ENCODE measurements at places on chromosomes 16 and 17. TPM values are rescaled to one million over a fixed set of nuclear protein-coding genes. Genes with fewer than 3 reads are reported as not detected.

G6PC1 gene
- not detected for total RNA-seq

RAMP2 gene
- total RNA-seq = not detected

CES3 gene
- total RNA-seq = 1.3 TPM

HSD17B1 gene
- total RNA-seq = 0.90 TPM

GRAPL gene
- total RNA-seq = 17.5 TPM

KCNH6 gene
- not detected for total RNA-seq

DPEP2NB gene
- not detected for total RNA-seq

EPX gene
- total RNA-seq = not detected

HIC1 gene
- 8.1 TPM for total RNA-seq

- no peak overlapping the region for H3K4me3 ChIP-seq
- DNase-seq = no peak
Observed at GRCh38 chr17:68693466-68693865, 92.3 kb upstream of the FAM20A start.

GRCh38 chr16:89708481-89708931 is 7.0 kb upstream of the SPATA2L start:
- no peaks in the 10 kb centered on the region for H3K27me3 ChIP-seq
- H3K36me3 ChIP-seq = no peaks in the 10 kb centered on the region
- no peak overlapping the region for H3K4me3 ChIP-seq
- H3K4me1 ChIP-seq = peaks cover 5% of the 10 kb centered on the region
- no peak overlapping the region for H3K27ac ChIP-seq

DNA sequence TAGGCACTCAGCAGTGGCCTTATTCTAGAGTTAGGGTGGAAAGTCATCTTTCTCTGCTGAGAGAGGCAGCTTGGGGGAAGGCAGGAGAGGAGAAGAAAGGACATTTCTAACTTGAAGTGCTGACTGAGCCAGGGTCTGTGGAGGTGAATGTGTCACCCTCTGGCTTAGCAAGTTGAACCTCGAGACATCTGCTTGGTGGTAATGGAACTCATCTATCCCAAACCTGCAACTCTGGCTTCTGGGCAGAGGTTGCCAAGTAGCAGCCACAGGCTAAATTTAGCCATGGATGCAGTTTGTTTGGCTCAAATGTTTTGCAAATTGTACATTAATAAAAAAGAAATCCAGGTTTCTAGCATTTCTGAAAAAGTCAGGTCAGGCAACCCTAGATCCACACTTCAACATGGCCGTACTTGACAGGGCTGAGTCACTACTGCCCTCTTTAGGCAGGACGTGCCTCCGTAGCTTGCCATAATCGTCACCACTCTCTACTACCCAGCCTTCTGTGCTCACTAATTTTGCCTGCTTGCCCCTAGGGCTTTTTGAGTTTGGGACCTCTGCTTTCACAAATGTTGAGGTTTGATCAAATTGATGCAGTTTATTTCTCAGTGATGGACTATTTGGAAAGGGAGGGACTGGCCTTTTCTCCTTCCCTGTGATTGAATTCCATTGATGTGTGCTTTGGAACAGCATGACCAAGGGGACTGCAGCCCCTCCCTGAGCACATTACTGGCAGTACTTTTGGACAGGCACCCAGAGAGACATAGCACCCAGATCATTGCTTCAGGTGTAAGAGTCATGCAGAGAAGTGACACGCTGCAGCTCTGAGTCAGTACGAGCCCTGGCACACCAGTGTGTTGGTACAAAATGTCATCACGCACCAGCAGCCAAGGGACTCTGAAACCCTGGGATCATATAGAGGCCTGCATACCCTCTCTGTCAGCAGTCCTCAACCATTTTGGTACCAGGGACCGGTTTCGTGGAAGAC is 5.2 kb downstream of the CDH13 start:
- peaks cover 5% of the 10 kb centered on the region for H3K36me3 ChIP-seq
- peaks cover 40% of the 10 kb centered on the region for H3K27me3 ChIP-seq
- H3K4me1 ChIP-seq = peaks cover 9% of the 10 kb centered on the region
- no peak for DNase-seq

DNA sequence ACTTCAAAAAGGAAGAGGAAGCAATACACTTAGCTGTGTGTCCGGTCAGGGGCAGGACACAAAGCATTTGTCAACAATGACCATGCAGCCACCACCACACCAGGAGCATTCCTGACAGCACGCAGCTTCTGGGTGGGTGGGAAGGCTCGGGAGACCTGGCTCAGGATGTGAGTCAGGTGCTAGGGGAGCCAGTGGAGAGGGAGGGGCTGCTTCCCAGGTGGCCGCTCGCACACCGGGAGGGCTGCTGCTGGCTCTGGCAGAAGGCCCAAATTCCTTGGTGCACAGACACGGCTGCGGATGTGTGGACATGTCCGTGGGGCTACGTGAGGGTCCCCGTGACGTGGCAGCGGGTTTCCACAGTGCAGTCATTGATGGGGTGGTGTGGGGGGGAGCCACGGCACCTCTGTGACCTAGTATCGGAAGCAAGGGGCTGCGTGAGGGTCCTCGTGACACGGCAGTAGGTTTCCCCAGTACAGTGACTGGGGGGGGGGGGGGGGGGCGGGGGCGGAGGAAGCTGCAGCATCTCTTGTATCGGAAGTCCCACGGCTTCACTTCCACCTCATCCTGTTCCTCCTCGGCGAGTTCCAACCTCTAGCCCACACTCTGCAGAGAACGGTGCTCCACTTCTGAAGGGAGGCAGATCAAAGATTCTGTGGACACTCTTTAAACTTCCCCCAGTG is 112.8 kb downstream of the ZNF778 start:
- peaks cover 55% of the 10 kb centered on the region for H3K4me1 ChIP-seq
- H3K36me3 ChIP-seq = no peaks in the 10 kb centered on the region
- peak overlapping the region; percentile 58 for H3K4me3 ChIP-seq
- H3K27me3 ChIP-seq = no peaks in the 10 kb centered on the region

GRCh38 chr16:15708096-15708495 is 58.1 kb downstream of the NDE1 start:
- H3K4me1 ChIP-seq = peaks cover 16% of the 10 kb centered on the region
- no peaks in the 10 kb centered on the region for H3K36me3 ChIP-seq
- no peak for DNase-seq
- no peaks in the 10 kb centered on the region for H3K27me3 ChIP-seq

DNA sequence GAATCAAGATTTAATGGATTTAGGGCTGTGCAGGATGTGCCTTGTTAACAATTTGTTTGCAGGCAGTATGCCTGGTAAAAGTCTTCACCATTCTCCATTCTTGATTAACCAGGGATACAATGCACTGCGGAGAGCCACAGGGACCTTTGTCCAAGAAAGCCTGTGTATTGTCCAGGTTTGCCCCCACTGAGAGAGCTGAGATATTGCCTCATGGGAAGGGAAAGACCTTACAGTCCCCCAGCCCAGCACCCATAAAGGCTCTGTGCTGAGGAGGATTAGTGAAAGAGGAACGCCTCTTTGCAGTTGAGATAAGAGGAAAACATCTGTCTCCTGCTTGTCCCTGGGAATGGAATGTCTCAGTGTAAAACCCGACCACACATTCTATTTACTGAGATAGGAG is 2169.6 kb downstream of the TP53TG3F start:
- no peaks in the 10 kb centered on the region for H3K36me3 ChIP-seq
- no peaks in the 10 kb centered on the region for H3K4me1 ChIP-seq
- no peak overlapping the region for H3K4me3 ChIP-seq

DNA sequence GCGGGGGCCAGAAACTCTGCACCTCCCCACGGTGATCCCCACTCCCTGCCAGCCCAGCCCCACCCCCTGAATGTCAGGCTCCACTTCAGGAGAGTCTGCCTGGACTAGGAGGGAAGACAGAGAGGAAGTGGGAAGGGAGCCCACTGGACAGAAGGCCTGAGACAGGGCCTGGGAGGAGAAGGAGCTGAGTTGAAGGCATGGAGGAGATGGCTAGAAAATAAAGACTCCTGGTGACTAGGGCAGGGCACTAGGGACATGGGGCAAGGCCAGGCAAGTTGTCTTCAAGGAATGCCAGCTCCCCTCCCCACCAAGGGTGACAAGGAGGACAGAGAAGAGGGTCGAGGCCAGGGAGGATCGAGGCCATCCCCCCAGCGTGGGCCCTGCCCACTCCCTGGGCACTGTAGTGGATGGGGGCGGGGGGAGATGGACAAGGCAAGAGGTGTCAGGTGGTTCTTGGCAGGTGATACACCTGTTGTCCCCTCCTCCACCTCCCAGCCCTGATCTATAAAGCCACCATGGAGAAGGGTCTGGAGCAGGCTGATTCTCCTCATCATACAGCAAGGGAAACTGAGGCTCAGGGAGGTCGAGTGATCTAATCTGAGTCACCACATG is 19.7 kb downstream of the SRCIN1 start:
- H3K4me3 ChIP-seq = no peak overlapping the region
- no peak for DNase-seq
- no peak overlapping the region for H3K27ac ChIP-seq
- no peaks in the 10 kb centered on the region for H3K36me3 ChIP-seq
- H3K4me1 ChIP-seq = peaks cover 20% of the 10 kb centered on the region
- peaks cover 87% of the 10 kb centered on the region for H3K27me3 ChIP-seq

- H3K36me3 ChIP-seq = peaks cover 3% of the 10 kb centered on the region
- peaks cover 31% of the 10 kb centered on the region for H3K27me3 ChIP-seq
- H3K4me3 ChIP-seq = peak overlapping the region; percentile 97
- peaks cover 25% of the 10 kb centered on the region for H3K4me1 ChIP-seq
- H3K27ac ChIP-seq = peak overlapping the region; percentile 98
Observed at GRCh38 chr17:57945996-57946797, 9.0 kb downstream of the CUEDC1 start.

DNA sequence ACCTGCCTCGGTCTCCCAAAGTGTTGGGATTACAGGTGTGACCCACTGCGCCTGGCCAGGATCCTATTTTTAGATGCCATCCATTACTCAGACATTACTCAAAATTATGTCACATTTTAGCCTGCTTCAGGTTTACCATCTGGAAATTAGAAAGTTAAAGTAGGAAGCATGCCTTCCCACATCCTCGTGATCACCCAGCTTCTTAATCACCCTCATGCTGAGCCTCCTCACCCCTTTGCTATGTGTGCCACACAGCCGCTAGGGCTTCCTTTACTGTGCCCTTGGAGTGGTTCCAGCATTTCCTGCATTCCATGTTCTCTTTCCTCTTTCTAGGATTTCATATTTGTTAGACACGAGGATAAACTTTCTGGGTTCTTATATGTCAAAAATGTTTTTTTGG is 9.3 kb downstream of the ADORA2B start:
- peaks cover 8% of the 10 kb centered on the region for H3K36me3 ChIP-seq
- H3K4me3 ChIP-seq = no peak overlapping the region
- H3K27me3 ChIP-seq = peaks cover 20% of the 10 kb centered on the region

DNA sequence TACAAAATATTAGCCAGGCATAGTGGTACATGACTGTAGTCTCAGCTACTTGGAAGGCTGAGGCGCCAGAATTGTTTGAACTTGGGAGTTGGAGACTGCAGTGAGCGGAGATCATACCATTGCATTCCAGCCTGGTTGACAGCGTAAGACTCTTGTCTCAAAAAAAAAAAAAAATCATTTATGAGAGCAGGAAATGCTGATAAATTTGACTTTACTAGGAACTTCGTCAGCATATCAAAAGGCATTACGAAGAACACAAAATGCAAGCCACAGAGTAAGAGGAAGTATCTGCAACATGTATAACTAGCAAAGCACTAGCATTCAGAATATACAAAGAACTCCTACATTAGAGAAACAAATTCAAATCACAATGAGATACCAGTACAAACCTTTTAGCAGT is 279.3 kb downstream of the ZFHX3 start:
- no peak overlapping the region for H3K4me3 ChIP-seq
- H3K36me3 ChIP-seq = no peaks in the 10 kb centered on the region
- H3K4me1 ChIP-seq = no peaks in the 10 kb centered on the region
- no peak overlapping the region for H3K27ac ChIP-seq
